ENCODE measurements at places on chromosomes 2 and 18. TPM values are rescaled to one million over a fixed set of nuclear protein-coding genes. Genes with fewer than 3 reads are reported as not detected.

GRCh38 chr2:239824866-239825704 is 200.1 kb downstream of the NDUFA10 start:
- H3K4me3 ChIP-seq: no peak overlapping the region
- no peak overlapping the region for H3K27ac ChIP-seq
- no peaks in the 10 kb centered on the region for H3K36me3 ChIP-seq
- peaks cover 2% of the 10 kb centered on the region for H3K4me1 ChIP-seq
- DNase-seq: peak; percentile 46

GRCh38 chr2:240252191-240252871 is 111.9 kb upstream of the OTOS start:
- DNase-seq: peak; percentile 62
- no peaks in the 10 kb centered on the region for H3K4me1 ChIP-seq

- H3K4me3 ChIP-seq: peak overlapping the region; percentile 98
- peak overlapping the region; percentile 92 for H3K27ac ChIP-seq
- peaks cover 48% of the 10 kb centered on the region for H3K4me1 ChIP-seq
- H3K27me3 ChIP-seq: no peaks in the 10 kb centered on the region
These were observed 857 bp downstream of the DYM start for GRCh38 chr18:49459404-49460171.

- H3K27ac ChIP-seq: no peak overlapping the region
- no peak for DNase-seq
- H3K4me1 ChIP-seq: no peaks in the 10 kb centered on the region
- no peaks in the 10 kb centered on the region for H3K27me3 ChIP-seq
- no peak overlapping the region for H3K4me3 ChIP-seq
These were observed 215.2 kb upstream of the CRIM1 start for GRCh38 chr2:36140391-36140790.

DNA sequence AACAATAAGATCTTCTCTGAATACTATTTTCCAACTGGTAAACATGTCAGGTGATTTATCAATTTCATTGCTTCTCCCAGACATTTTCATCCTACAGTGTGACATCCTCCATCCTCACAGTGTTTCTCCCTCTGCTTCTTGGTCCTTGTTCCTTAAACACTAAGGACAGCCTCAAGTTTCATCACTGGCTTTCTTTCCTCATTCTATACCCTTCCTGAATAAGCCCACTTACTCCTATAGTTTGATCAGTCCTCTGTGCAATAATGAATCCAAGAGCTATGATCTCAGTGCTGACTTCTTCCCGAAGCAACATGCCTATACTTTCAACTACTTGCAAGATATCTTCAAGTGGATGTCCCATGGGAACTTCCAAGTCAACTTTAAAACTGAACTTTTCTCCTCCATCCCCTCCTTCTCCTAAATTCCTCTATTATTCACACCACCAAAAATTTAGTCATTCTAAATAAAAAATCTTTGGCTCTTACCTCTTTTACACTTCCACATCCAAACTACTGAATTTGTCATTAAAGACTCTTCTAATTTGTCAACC is 87.6 kb downstream of the FAM228A start:
- DNase-seq: no peak
- no peak overlapping the region for H3K4me3 ChIP-seq
- no peaks in the 10 kb centered on the region for H3K4me1 ChIP-seq

DNA sequence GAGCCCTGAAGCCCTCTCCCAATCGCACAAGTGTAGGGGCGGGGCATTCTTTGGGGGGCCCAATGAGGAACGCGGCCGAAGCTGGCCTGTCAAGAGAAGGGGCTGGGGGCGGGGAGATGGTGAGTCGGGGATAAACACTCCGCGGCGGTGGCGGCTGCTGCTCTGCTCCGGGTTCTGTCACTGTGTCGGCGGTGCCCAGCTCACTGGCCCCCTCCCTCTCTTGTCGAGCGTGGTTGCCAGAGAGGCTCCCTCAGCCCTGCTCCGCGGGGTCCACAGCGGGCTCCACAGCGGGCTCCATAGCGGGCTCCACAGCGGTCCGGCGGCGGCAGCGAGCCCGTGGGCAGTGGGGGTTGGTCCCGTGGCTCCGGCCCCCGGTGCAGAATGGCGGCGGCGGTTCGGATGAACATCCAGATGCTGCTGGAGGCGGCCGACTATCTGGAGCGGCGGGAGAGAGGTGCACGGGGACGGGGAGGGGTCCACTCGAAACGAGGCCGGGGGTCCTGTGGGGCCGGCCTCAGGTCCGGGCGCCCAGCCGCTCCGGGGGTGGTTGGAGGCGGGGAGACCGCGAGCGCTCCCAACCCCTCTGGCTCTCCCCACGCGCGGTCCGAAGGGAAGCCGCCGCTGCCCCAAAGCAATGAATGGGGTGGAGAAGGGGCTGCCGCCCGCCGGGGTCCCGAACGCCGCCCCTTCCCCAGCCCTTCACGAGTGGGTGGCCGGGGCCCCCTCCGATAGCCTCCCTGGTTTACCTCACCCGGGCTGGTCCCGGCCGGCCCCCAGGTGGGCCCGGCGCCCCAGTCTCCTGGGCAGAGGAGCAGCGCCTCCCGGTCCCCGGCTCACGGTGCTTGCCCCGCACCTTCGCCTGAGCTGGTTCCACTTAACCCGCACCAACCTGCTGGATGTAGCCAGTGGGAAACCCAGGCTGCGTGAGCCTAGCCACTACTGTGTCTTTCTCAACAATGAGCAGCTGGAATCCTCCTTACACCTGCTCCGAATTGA is at the start of gene MXD1:
Gene MXD1, plus strand, starts transcription at position 160 of the 996 bp plus-strand sequence. Its CDS starts 222 bp downstream, at position 382.
- peak; percentile 100 for DNase-seq
- H3K27ac ChIP-seq: peak within 1 kb of the TSS; percentile 97
- peaks cover 69% of the 10 kb centered on the region for H3K4me1 ChIP-seq
- H3K4me3 ChIP-seq: peak within 1 kb of the TSS; percentile 78

DNA sequence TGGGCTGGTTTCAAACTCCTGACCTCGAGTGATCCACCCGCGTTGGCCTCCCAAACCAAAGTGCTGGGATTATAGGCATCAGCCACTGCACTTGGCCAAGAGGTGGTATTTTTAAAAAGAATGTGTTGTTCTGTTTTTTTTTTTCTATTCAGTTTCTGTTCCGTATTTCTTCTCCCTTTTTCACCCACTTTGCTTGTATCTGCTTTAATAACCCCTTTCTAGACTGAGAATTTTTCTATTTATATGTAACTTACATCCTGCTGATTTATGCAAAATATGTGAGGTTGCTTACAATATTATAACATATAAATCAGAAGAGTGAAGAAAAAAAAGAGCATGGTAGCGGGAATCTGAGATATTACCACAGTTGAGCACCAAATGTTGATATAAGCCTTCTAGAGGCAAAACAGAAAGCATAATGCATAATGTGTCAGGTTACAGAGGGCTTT is 17.2 kb upstream of the LYPD6B start:
- H3K4me3 ChIP-seq: no peak overlapping the region
- no peaks in the 10 kb centered on the region for H3K36me3 ChIP-seq
- peaks cover 38% of the 10 kb centered on the region for H3K4me1 ChIP-seq
- DNase-seq: no peak
- H3K27ac ChIP-seq: peak overlapping the region; percentile 45
- H3K27me3 ChIP-seq: peaks cover 4% of the 10 kb centered on the region

DNA sequence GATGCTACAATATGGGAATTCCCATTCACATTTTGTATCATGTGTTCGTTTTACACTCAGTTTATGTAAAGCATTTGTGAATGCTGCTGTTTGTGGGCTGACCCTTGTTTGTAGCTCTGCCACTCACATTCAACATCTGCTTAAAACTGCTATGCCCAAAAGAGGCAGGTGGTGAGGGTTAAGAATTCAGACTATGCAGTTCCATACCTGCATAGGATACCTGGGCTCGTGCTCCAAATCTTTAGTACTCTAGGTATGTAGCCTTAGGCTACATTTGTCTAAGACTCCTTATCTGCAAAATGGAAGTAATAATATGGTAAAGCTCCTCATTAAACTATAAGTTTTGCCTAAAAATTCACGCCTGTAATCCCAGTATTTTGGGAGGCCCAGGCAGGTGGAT is 199.5 kb downstream of the GPD2 start:
- no peak overlapping the region for H3K4me3 ChIP-seq
- no peak overlapping the region for H3K27ac ChIP-seq
- H3K36me3 ChIP-seq: no peaks in the 10 kb centered on the region
- H3K4me1 ChIP-seq: no peaks in the 10 kb centered on the region
- DNase-seq: no peak
- no peaks in the 10 kb centered on the region for H3K27me3 ChIP-seq

The ARHGAP25 gene
- total RNA-seq: 173 TPM

GRCh38 chr2:122519821-122520611 is 764.6 kb downstream of the TSN start:
- H3K4me1 ChIP-seq: no peaks in the 10 kb centered on the region
- no peak overlapping the region for H3K27ac ChIP-seq
- H3K27me3 ChIP-seq: no peaks in the 10 kb centered on the region

DNA sequence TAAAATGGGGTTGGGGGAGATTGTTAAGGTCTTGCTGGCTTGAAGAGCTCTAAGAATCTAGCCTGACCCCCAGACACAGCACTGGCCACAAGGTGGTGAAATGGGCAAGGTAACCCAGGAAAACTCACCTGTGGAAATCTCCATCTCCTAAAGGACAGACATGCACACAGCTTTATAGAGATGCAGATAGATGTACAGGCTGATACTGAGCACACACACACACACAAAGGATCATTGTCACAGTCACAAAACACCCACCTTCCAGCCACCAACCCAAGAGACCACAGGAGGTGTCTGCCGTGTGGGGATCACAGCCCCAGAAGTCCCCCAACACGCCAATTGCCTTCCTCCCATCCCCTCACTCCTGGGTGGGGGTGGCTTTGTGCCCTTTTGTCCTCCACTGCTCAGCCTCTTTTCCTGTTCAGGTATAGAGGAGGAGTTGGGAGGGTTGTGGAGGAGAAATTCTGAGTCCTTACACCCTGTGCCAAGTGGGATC is 3.2 kb upstream of the CYP26B1 start:
- H3K4me1 ChIP-seq: peaks cover 32% of the 10 kb centered on the region
- no peak overlapping the region for H3K27ac ChIP-seq
- H3K4me3 ChIP-seq: no peak overlapping the region
- H3K27me3 ChIP-seq: peaks cover 11% of the 10 kb centered on the region
- no peaks in the 10 kb centered on the region for H3K36me3 ChIP-seq
- peak; percentile 56 for DNase-seq

DNA sequence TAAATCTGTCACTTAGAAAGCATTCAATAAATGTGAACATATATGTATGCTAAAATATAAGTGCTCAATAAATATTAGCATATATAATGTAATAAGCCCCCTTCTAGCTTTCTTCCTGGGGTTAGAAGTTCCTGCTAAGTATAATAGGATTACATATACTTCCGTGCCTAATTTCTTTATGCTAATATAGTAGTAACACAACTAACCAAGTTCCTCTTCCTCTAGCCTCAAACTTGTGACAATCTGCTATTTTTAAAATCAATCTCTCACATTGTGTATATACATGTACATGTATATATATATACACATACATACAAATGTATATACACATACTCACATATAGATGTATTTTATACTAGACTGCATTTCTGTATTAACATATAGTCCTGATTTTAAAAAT is 32.2 kb downstream of the TLK1 start:
- H3K27ac ChIP-seq: peak overlapping the region; percentile 2
- H3K36me3 ChIP-seq: no peaks in the 10 kb centered on the region
- no peaks in the 10 kb centered on the region for H3K27me3 ChIP-seq
- no peak for DNase-seq

GRCh38 chr2:125169764-125170146 is 1144.7 kb downstream of the CNTNAP5 start:
- no peaks in the 10 kb centered on the region for H3K27me3 ChIP-seq
- no peaks in the 10 kb centered on the region for H3K4me1 ChIP-seq
- no peaks in the 10 kb centered on the region for H3K36me3 ChIP-seq
- no peak overlapping the region for H3K4me3 ChIP-seq
- no peak for DNase-seq

GRCh38 chr2:112751451-112752197 is 12.8 kb downstream of the CKAP2L start:
- no peak for DNase-seq
- peaks cover 5% of the 10 kb centered on the region for H3K36me3 ChIP-seq
- no peaks in the 10 kb centered on the region for H3K27me3 ChIP-seq
- H3K4me3 ChIP-seq: no peak overlapping the region
- H3K4me1 ChIP-seq: peaks cover 14% of the 10 kb centered on the region
- H3K27ac ChIP-seq: no peak overlapping the region

DNA sequence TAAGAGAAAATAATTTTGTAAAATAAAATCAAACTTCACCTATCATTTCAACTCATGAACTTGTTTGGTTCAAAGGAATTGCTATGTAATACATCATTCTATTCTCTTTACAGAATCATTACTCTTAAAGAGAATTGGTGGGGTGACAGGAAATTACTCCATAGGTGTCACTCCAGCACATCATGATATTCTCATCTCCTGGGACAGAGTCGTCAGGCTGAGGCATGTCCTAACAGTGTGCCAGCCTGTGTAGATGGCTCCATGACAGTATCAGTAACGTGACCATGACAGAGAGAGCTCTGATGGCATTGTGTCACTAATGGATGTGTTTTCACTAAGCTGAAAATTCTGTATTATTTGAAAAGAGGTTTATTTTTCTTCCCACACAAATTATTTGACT is 13.9 kb downstream of the SPATS2L start:
- H3K4me1 ChIP-seq: peaks cover 15% of the 10 kb centered on the region
- H3K27ac ChIP-seq: no peak overlapping the region

- no peak for DNase-seq
- H3K4me3 ChIP-seq: no peak overlapping the region
- no peaks in the 10 kb centered on the region for H3K36me3 ChIP-seq
- no peaks in the 10 kb centered on the region for H3K4me1 ChIP-seq
- no peaks in the 10 kb centered on the region for H3K27me3 ChIP-seq
- no peak overlapping the region for H3K27ac ChIP-seq
These were observed 149.7 kb upstream of the PARD3B start for GRCh38 chr2:204395539-204395938.

The ALKAL2 gene
- 5.2 TPM for total RNA-seq

The GAL3ST2 gene
- not detected for total RNA-seq

The GNAL gene
- 5.7 TPM for total RNA-seq

- no peaks in the 10 kb centered on the region for H3K36me3 ChIP-seq
- no peak overlapping the region for H3K27ac ChIP-seq
- no peaks in the 10 kb centered on the region for H3K27me3 ChIP-seq
- no peaks in the 10 kb centered on the region for H3K4me1 ChIP-seq
- peak; percentile 47 for DNase-seq
These were observed 196.3 kb downstream of the DCDC2C start for GRCh38 chr2:3899536-3900155.

- peak; percentile 85 for DNase-seq
- H3K27ac ChIP-seq: peak overlapping the region; percentile 71
- H3K27me3 ChIP-seq: no peaks in the 10 kb centered on the region
- no peaks in the 10 kb centered on the region for H3K36me3 ChIP-seq
- peaks cover 32% of the 10 kb centered on the region for H3K4me1 ChIP-seq
These were observed 27.1 kb upstream of the PTMA start for GRCh38 chr2:231680992-231681852.

DNA sequence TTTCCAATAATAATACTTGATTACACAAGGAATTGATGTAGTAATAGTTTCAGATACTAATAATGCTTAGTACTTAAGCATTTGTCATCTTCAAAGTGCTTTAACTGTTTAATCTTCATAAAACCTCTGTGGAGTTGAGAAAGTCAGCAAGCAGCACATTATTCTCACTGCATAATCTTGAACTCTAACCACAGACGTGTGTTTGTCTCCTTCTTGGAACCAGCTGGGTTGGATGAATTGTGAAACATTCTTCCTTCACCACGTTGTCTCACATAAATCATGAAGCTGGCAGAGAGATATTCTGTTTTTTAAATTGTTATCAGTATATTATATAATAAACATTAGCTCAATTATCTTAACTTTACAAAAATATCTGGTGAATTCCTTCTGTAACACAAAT is 55.1 kb upstream of the LDAH start:
- DNase-seq: no peak
- no peaks in the 10 kb centered on the region for H3K27me3 ChIP-seq
- H3K36me3 ChIP-seq: no peaks in the 10 kb centered on the region
- H3K4me3 ChIP-seq: no peak overlapping the region
- no peak overlapping the region for H3K27ac ChIP-seq
- no peaks in the 10 kb centered on the region for H3K4me1 ChIP-seq

All from spleen (tissue), 13 donors.